DMS 273 treated with DMSO at 0.1 percent for 48 hours (cell line): ENCODE measurements at places on chromosomes 5 and 9.

DNA sequence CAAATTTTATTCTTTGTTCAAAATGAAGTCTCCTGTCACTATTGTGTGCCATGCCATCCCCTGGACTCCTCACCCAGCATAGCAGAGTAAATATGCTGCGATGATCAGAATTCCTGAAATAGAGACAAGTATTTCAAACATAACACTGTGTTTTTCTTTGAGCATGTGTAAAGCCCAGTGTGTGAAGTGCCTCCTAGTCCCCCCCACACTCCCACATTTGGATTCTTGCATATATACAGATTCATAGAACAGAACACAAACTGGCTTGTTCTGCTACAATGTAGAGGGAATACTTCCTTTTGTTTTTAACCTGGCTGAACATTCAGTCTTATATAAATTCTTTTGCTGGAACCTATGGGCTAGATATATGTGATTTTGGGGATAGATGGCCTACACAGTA is 84.9 kb downstream of the NUDT12 start:
- DNase-seq: no peak

GRCh38 chr9:120389867-120390266 is 190.1 kb downstream of the CDK5RAP2 start:
- no peak for DNase-seq

- no peak for DNase-seq
Observed at GRCh38 chr9:121658166-121658565, 6.7 kb downstream of the DAB2IP start.

- no peak for DNase-seq
Observed at GRCh38 chr9:124470726-124471125, 20.5 kb downstream of the ADGRD2 start.

- DNase-seq: peak; percentile 35
Observed at GRCh38 chr5:147188200-147189108, 46.4 kb upstream of the STK32A start.

- DNase-seq: no peak
Observed at GRCh38 chr5:4275232-4275631, 679.6 kb downstream of the IRX1 start.

- DNase-seq: no peak
Observed at GRCh38 chr5:1466631-1467265, 21.5 kb upstream of the SLC6A3 start.

- no peak for DNase-seq
Observed at GRCh38 chr5:42677156-42677842, 79.3 kb upstream of the CCDC152 start.

GRCh38 chr9:135440620-135441019 is 39.0 kb upstream of the PPP1R26 start:
- no peak for DNase-seq

GRCh38 chr9:122366074-122366660 is 4.7 kb upstream of the PTGS1 start:
- no peak for DNase-seq

- no peak for DNase-seq
Observed at GRCh38 chr9:81559197-81559596, 130.2 kb downstream of the TLE1 start.
